Fibroblast of skin of back (primary cell): ENCODE measurements at places on chromosomes 6 and 20.

GRCh38 chr6:20954315-20954714, 420.1 kb downstream of the CDKAL1 start:
- no peak for DNase-seq

DNA sequence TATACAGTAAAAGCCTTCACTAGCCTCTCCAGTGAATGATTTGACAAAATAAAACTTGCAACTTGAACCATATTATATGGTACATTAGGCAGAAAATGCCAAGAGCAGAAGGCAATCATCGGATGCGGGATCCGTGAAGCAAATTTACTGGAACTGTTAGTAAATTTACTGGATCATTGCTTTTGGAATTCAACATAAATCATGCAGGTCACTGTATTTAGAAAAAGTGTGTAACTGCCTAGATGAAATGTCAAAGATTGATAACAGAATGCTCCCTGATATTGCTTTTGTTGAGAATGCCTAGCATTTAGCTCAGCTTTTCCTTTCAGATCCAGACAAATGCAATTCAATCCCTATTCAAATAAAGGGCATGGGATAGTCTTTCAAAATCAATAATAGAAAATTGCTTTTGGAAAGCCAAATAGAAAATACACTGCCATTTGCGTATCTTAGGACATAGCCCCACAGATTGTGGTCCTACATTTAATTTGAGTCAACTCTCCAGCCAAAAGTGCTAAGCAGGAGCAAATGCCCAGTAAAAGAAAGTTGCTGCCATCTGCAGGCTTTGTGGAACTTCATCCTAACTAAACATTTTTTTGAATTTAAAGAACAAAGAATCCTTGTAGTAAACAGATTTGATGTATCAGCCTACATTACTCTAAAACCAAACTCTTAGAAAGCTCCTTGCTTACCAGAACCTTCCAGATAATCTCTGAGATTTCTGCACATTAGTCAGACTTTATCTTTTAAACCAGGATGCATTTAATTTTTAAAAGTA, 109.5 kb upstream of the HSF2 start:
- peak; percentile 13 for DNase-seq

GRCh38 chr6:67221226-67221625, 1413.9 kb upstream of the ADGRB3 start:
- peak; percentile 14 for DNase-seq

DNA sequence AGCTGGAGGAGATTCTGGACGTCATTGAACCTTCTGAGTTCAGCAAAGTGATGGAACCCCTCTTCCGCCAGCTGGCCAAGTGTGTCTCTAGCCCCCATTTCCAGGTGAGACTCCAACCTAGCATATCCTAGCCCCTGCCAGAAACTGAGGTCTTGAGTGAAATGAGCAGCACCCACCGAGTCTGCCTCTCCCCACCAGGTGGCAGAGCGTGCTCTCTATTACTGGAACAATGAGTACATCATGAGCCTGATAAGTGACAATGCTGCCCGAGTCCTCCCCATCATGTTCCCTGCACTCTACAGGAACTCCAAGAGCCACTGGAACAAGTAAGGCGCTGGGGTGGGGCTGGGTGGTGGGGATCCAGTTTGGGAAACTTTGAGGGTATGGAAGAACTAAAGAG, 4.6 kb downstream of the MEA1 start:
- peak; percentile 36 for DNase-seq

- DNase-seq: no peak
These were observed 120.8 kb downstream of the AGPAT4 start for GRCh38 chr6:161152907-161153662.

DNA sequence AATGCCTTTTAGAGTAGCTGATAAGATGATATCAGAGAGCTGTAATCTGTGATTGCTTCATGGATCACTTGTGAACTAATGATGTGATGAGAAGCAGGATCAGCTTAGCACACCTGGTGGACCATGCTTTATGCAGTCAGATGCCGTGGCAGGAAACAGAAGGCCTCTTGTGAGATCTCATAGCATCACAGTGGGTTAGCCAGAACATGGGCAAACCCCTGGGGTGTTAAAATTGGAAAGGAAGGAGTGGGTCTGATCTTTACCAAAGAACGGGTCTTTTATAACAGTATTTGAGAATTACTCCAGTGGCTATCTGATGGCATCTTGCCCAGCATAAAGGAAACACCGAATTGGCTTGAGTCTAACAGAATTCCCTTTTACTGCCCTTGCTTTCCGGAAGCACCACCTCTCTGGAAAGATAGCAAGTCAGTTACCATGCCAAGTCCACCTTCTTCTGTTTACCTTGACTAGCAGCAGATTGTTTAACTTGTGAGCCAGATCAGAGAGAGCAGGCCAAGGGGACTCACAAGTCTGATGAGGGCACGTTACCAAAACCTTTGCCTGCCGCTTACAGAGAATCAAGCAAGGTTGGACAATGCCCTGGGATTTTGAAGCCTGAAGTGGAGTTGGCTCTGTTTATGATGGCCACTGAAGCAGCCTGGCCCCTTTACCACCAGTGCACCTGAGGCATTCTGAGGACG, 20.9 kb upstream of the SRF start:
- DNase-seq: no peak

- no peak for DNase-seq
These were observed 167.9 kb downstream of the NRN1 start for GRCh38 chr6:5838656-5839396.

GRCh38 chr6:49898904-49899566, 32.7 kb upstream of the CRISP1 start:
- DNase-seq: no peak

DNA sequence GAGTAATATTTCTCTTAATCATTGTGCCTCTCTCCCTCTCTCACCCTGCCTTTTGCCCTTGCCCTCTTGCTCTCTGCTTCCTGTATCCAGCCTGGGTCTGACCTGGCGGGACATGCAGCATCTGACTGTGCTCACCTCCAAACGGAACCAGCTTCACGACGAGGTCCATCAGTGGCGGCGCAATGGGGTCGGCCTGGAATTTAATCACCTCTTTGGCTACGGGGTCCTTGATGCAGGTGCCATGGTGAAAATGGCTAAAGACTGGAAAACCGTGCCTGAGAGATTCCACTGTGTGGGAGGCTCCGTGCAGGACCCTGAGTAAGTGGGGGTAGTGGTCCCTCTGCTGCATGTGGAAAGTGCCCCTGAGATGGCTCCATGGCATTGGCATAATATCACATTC, 65.9 kb downstream of the BFSP1 start:
- no peak for DNase-seq

- DNase-seq: peak; percentile 63
These were observed 85.1 kb downstream of the EDN3 start for GRCh38 chr20:59385480-59385879.

DNA sequence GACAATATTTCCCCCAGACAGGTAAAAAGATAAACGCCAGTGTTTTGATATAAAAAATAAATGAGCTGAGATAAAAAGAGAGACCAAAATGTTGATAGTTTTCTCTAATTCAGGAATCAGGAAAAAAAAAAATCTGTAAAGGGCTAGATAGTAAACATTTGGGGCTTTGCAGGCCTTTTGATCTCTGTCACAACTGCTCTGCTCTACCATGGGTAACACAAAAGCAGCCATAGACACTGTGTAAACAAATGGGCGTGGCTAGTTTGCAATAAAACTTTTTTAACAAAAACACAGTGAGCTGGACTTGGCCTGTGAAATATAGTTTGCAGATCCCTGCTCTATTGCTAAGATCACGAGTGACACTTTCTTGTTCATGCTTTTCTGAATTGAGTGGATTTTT, 219.1 kb upstream of the STXBP5 start:
- DNase-seq: no peak

DNA sequence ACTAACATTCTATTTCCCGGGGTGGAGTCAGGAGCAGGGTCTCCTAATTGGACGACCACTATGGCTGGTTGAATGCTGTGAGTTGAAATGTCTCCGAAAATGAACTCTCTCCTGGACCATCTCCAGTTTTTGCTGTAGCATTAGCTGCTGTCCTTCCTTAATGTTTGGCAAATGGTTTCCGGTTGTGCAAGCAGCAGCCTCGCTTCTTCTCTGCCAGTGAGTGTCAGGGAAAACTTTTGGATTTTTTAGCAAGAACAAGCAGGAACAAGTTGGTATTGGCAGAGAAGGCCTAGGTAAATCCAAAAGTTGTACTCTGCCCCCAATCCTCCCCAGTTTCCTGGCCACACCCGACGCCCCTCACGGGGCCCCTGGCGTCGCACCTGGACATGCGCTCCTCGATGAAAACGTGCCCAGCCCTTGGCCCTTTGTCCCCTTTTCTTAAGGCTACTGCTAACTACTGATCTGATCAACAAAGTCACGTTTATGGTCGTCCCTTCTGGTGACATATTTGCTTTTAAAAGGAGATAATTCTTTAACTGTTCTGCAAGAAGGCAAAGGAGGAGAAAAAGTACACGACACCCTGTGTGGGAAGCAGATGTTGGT, 103.2 kb downstream of the ARMC2 start:
- no peak for DNase-seq

GRCh38 chr20:56796345-56796744, 167.2 kb downstream of the TFAP2C start:
- DNase-seq: no peak

DNA sequence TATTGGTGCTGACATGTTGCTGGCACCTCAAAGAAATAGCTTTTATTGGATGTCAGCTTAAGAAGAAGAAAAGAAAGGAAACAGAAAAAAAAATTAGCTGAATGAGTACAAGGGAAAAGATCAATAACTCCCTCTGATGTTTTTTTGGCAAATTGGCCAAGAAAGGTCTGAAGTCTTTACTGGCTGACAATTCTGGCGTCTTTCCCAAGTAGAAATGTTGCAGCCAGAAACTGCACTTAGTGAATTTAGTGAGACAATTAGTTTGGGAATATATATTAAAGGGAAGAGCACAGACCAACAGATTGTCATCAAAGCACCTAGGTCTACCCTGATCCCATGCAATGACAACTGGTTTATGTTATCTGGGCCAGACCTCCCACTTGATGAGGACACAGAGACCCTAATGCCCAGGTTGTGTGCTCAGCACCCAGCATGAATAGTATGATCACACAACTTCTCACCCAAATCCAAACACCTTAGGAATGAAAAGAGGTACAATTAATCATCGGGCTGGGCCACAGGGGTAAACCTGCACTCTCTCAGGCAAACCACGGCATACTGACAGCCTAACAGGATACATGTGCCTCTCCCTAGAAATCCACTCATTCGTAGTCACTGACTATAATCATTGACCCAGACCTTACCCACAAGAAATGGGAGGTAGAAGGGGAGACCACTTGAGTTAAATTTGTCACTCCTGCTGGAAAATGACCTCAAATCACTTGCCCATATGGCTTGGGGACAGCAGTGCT, 612.3 kb upstream of the ARID1B start:
- DNase-seq: no peak

DNA sequence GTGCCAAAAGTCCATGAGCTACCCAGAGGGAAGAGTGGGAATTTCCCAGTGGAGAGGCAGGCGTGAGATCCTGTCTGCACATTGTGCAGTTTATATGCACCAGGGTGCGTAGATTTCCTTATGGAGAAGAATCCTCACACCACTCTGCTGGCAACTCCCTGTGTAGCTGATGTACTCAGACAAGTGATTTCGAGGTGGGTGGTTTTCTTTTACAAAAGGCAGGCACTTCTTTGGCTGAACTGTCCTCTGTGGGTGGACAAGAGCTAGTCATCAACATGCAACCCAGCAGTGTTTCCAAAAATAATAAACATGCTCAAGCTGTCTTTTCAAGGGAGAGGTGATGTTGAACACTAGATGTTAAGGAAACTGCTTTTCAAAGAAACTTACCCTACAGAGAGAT, 121.7 kb upstream of the NXT1 start:
- DNase-seq: peak; percentile 58

DNA sequence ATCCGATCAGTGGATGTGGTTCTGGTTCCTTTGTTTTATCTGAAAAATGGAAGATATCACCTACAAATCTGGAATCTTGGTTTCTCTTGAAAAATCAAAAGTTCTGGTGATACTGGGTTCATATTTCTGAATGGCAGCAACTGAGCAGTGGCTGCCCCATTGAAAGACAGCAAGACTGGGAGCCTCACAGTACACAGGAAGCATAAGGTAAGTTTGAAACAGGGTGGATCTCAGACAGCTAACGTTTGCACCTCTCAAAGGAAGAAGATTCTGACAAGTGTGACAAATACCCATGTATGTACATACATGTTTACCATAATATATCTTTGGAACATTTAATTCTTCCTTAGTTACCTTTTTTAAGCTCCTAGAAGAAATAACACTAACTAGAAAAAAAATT, at the start of gene SAMD3:
TSS of gene SAMD3 (minus strand) at position 177 of the 400 bp plus-strand sequence. CDS start 7,678 bp downstream, outside the sequence.
- no peak for DNase-seq

- no peak for DNase-seq
These were observed 571 bp upstream of the FOXC1 start for GRCh38 chr6:1609041-1609647.

DNA sequence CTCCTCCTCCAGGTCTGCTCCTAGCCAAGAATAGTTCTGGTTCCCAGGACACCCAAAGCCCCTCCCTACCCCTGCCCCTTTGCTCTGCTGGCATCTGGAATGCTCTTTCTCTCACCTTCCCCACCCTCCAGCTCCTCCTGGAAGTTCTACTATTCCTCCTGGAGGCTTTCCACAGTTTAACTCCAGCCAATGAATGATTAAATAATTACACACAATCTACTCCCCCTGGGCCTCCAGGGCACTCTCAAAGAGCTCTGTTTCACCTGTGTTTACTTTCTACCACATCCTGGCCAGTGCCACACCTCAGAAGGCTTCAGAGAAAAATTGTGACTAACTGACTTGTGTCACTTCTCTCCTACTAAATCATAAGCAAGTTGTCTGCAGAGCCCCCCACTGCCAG, 36.2 kb downstream of the GCM1 start:
- DNase-seq: no peak

DNA sequence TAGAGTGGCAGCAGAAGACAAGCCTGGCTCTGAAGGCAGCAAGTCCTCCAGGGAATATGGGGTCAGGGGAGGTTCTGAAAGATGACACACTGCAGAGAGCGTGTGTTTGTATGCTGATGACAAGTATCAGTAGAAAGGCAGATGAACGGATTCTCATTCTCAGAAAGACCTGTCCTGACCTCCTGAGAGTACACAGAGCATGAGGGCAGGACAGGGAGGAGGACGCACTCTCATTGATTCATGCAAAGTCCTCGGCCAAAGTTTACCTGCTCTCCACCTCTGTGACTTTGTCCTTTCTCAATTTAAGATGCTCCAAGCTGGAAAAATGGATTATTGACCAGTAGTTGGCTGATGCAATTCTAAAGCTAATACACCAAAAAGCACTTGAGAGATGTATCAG, 156.7 kb downstream of the LPA start:
- no peak for DNase-seq

- no peak for DNase-seq
These were observed 517.6 kb downstream of the CD83 start for GRCh38 chr6:14635195-14635594.

DNA sequence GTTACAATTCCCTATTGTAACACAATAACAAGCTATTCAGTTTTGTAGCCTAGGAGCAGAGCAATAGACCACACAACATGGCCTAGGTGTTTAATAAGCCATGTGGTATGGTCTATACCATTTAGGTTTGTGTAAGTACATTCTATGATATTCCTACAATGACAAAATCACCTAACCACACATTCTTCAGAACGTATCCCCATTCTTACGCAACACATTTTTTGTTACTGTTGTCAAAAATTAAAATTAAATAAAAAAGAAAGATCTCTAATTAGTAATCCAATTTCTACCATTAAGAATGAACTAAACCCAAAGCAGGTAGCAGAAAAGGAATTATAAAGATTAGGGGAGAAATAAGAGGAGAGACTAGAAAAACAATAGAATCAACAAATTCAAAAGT, 44.0 kb downstream of the RANBP9 start:
- DNase-seq: no peak
